MCF 10A (cell line): ENCODE measurements at places on chromosomes 16 and 17. TPM values are rescaled to one million over a fixed set of nuclear protein-coding genes. Genes with fewer than 3 reads are reported as not detected.

The ARHGDIG gene
- not detected in 2 replicates for total RNA-seq

The VASN gene
- total RNA-seq: 4.0 and 7.1 TPM in 2 replicates

The TP53TG3C gene
- total RNA-seq: not detected in 2 replicates

The CRHR1 gene
- not detected in 2 replicates for total RNA-seq

The MEIOC gene
- not detected in 2 replicates for total RNA-seq

The KLHL10 gene
- total RNA-seq: not detected in 2 replicates

The NTN3 gene
- not detected in 2 replicates for total RNA-seq

The ANKRD40CL gene
- total RNA-seq: not detected in 2 replicates

The FOXN1 gene
- not detected in 2 replicates for total RNA-seq

The SOX15 gene
- 32.6 and 34.4 TPM in 2 replicates for total RNA-seq

The CA5A gene
- total RNA-seq: not detected in 2 replicates

The PRAC1 gene
- total RNA-seq: not detected in 2 replicates

The LDHD gene
- 0.15 and 0.30 TPM in 2 replicates for total RNA-seq

The CSH2 gene
- total RNA-seq: not detected in 2 replicates

The LMF1 gene
- 9.9 and 11.2 TPM in 2 replicates for total RNA-seq

The CDK3 gene
- total RNA-seq: 5.3 and 5.7 TPM in 2 replicates

The CYGB gene
- total RNA-seq: not detected in 2 replicates

The CCL14 gene
- total RNA-seq: not detected in 2 replicates

The GRB7 gene
- total RNA-seq: 7.3 and 10.3 TPM in 2 replicates

The WWOX gene
- 15.5 and 18.1 TPM in 2 replicates for total RNA-seq

The VMO1 gene
- 0.77 and 1.1 TPM in 2 replicates for total RNA-seq

The C1QL1 gene
- total RNA-seq: 0.56 and 0.96 TPM in 2 replicates

The RBFOX1 gene
- total RNA-seq: not detected in 2 replicates

The TBC1D3I gene
- 0.96 and 1.1 TPM in 2 replicates for total RNA-seq

The ZNF75A gene
- 24.3 and 28.2 TPM in 2 replicates for total RNA-seq

The SLC5A10 gene
- 0.15 and 0.16 TPM in 2 replicates for total RNA-seq

The CDH11 gene
- 0.33 and 0.83 TPM in 2 replicates for total RNA-seq

The PTX4 gene
- not detected in 2 replicates for total RNA-seq

The CASKIN1 gene
- total RNA-seq: 0.10 and 0.14 TPM in 2 replicates

The SOST gene
- total RNA-seq: not detected in 2 replicates

The CRYM gene
- 1.6 and 4.0 TPM in 2 replicates for total RNA-seq

The KRTAP16-1 gene
- total RNA-seq: not detected in 2 replicates

The KCNH6 gene
- total RNA-seq: not detected in 2 replicates

The TEX14 gene
- total RNA-seq: 0.07 TPM in 1 of 2 replicates, not detected in the other

The GLIS2 gene
- total RNA-seq: 14.7 and 15.8 TPM in 2 replicates

The RGS11 gene
- total RNA-seq: 1.7 and 3.6 TPM in 2 replicates

The TMEM100 gene
- total RNA-seq: 1.1 and 1.7 TPM in 2 replicates

The CDH16 gene
- total RNA-seq: 0.25 TPM in 1 of 2 replicates, not detected in the other

The TSEN54 gene
- total RNA-seq: 13.3 and 15.6 TPM in 2 replicates

The CDC42EP4 gene
- total RNA-seq: 11.0 and 12.2 TPM in 2 replicates

The GPR139 gene
- not detected in 2 replicates for total RNA-seq

The GGT6 gene
- not detected in 2 replicates for total RNA-seq

The FOXJ1 gene
- total RNA-seq: not detected in 2 replicates

The KRT12 gene
- not detected in 2 replicates for total RNA-seq

The FTSJ3 gene
- total RNA-seq: 36.7 and 49.5 TPM in 2 replicates

The TOP2A gene
- total RNA-seq: 100 and 151 TPM in 2 replicates
